Type B pancreatic cell (in vitro differentiated cells): ENCODE measurements at places on chromosomes 6 and 20.

DNA sequence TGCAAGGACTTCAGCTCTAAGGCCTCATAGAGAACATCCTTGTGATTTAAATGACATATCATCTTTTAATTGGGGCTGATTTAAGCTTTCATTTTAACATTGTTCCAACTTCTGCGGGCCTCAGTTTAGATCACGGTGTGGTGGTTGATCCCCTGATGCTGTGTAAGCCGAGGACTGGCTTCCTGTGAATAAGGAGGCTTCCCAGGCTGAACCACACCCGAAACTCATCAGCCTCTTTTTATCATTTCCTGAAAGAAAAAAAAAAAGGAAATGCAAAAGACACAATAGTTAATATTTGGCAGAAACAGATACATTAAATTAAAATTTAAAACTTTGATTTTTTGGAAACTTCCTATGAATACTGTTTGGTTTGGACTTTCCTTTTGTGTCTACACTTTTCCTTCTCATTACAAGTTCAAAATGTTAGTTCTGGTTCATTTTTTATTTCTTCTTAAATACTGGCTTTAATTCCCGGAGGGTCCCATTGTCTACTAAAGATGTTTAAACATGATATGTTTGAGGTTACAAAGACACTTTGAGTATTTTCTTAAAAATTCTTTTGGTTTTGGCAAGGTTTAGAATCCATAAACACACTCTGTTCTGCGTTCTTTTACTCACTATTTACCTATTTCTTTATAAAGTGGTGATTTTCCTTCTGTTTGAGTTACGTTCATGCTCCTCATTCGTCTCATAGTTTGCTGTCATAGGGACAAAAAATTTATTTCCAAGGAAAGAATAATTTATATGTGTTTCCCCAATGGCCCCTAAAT, 230.0 kb upstream of the SULF2 start:
- H3K27ac ChIP-seq: no peak overlapping the region
- H3K36me3 ChIP-seq: no peaks in the 10 kb centered on the region
- no peak for DNase-seq
- H3K4me1 ChIP-seq: peaks cover 15% of the 10 kb centered on the region
- H3K4me3 ChIP-seq: no peak overlapping the region

DNA sequence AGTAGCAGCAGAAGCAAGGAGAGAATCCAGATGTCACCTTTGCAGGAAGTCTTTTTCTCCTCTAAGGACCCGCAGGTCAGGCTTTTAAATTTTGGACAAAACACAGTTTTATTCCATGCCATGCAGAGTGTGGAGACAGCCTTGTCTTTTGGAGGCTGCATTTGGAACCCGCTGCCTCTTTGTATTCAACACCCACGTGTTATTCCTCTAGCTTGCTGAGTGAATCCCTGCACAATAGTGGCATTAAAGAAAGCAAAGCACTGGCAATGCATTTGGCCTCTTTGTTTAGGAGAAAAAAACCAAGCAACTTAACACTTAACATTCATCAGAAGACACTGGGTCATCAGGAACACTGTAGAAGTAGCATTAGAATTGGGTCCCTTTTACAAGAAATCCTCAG, 43.5 kb downstream of the TFAP2B start:
- H3K4me3 ChIP-seq: no peak overlapping the region
- no peaks in the 10 kb centered on the region for H3K4me1 ChIP-seq

- no peak overlapping the region for H3K4me3 ChIP-seq
- DNase-seq: no peak
- H3K27ac ChIP-seq: no peak overlapping the region
- no peaks in the 10 kb centered on the region for H3K4me1 ChIP-seq
- no peaks in the 10 kb centered on the region for H3K36me3 ChIP-seq
- H3K27me3 ChIP-seq: peaks cover 9% of the 10 kb centered on the region
These were observed 103.7 kb downstream of the SNAP25 start for GRCh38 chr20:10322073-10323012.

- H3K27me3 ChIP-seq: peaks cover 14% of the 10 kb centered on the region
- H3K4me1 ChIP-seq: no peaks in the 10 kb centered on the region
These were observed 248.2 kb upstream of the POU3F2 start for GRCh38 chr6:98586163-98586562.

GRCh38 chr6:76222189-76222588, 149.7 kb upstream of the IMPG1 start:
- no peaks in the 10 kb centered on the region for H3K36me3 ChIP-seq
- peaks cover 15% of the 10 kb centered on the region for H3K4me1 ChIP-seq
- no peaks in the 10 kb centered on the region for H3K27me3 ChIP-seq
- no peak overlapping the region for H3K27ac ChIP-seq
- no peak overlapping the region for H3K4me3 ChIP-seq
